ENCODE measurements at places on chromosomes 13 and 19. TPM values are rescaled to one million over a fixed set of nuclear protein-coding genes. Genes with fewer than 3 reads are reported as not detected.

The SIGLECL1 gene
- total RNA-seq, result not detected

The CTU1 gene
- total RNA-seq, result 10.0 TPM

The APC2 gene
- not detected for total RNA-seq

The PLIN5 gene
- not detected for total RNA-seq

All from activated CD8-positive, alpha-beta T cell treated with anti-CD3 and anti-CD28 coated beads, Interleukin-2, amount 10 ng/mL, durations not matched to agents 7 days and 5 days (primary cell).